Mesendoderm (in vitro differentiated cells): ENCODE measurements at places on chromosomes 2 and 18.
A peak's percentile ranks its signal among the peaks of the same experiment; 100 is the strongest.

DNA sequence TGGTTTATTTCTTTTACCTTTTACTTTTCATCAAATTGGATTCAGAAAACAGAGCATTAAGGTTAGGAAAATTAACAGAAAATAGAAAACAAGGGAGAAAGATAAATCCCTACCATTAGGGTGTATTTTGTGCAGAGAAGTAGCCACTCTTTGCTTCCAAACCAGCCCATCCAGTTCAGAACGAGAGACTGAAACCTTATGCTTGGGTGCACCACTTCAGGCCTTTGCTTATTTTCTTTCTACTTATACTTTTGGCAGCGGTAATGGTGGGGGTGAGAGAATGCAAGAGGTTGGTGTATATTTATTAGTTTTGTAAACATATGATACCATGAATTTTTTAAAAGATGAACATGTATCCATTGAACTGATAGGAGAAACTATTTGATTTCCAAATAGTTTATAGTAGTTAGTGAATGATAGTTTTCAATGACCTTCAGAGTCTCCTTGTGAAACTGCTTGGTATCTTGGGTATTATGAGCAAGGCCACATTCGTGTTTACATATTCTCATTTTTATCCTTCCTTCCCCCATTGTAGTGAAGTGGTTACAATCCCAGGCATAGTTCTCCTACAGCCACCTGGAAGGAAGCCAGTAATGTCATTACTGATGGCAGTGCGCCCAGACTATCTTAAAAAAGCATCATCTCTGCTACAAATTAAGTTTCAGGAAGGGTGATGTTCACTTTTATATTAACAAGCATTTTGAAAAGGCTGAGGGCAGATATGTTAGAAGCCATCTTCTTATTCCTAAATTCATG is 60.8 kb downstream of the MFSD6 start:
- no peak for DNase-seq

GRCh38 chr2:228581731-228582130 is 400.2 kb upstream of the SPHKAP start:
- no peak for DNase-seq

- DNase-seq, result no peak
Observed at GRCh38 chr18:76589316-76589715, 94.3 kb upstream of the ZNF516 start.

DNA sequence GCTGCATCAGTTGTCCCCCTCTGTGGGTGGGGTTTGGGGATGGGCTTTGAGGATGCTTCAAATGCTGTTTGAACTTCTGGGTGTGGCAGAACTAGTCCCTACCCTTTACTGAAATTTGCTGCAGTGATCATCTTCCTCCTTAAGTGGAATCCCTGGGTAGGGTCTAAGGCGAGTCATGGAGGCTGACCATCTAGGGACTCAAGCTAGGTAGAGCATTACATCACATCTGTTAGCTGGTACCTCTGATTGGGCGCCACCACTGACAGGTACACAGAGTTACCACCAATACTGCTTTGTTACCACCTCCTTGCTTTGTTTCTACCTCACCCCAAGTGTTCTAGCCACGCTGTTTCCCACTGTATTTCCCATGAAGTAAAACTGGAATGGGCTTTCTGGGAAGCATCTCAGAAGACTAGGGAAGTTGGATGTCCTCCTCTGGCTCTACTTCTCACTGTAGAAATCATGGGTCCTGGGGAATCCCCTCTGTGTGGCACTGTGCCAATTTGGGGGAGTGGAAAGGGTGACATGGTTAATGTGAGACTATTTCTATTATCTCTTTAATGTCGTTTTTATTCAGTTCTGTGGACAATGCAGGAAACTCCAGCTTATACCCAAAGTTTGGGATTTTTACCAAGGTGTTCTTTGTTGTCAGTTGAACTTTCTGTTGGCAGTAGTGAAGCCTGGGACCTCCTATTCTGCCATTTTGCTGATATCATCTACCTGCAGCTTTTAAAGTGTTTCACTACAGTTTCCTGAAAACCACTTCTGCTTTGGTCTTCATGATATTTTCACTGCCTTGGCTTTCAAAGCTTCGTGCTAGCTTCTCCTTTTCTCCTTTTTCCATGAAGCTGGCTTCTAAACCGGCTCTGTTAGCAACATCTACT is 14.5 kb upstream of the SULT1C4 start:
- no peak for DNase-seq

DNA sequence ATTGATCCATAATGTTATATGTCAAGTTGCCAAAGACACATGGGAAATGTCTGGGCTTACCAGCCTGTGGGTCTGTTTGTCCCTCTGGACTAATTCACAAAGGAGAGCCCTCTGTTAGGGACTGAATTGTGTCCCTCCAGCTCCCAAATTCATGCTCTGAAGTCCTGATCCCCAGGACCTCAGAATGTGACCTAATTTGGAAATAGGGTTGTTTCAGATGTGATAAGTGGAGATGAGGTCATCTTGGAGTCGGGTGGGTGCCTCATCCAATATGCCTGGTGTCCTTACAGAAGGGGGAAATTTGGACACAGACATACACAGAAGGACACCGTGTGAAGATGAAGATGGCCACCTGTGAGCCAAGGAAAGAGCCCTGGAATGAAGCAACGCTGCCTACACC is 41.4 kb upstream of the ROCK2 start:
- peak; percentile 17 for DNase-seq

DNA sequence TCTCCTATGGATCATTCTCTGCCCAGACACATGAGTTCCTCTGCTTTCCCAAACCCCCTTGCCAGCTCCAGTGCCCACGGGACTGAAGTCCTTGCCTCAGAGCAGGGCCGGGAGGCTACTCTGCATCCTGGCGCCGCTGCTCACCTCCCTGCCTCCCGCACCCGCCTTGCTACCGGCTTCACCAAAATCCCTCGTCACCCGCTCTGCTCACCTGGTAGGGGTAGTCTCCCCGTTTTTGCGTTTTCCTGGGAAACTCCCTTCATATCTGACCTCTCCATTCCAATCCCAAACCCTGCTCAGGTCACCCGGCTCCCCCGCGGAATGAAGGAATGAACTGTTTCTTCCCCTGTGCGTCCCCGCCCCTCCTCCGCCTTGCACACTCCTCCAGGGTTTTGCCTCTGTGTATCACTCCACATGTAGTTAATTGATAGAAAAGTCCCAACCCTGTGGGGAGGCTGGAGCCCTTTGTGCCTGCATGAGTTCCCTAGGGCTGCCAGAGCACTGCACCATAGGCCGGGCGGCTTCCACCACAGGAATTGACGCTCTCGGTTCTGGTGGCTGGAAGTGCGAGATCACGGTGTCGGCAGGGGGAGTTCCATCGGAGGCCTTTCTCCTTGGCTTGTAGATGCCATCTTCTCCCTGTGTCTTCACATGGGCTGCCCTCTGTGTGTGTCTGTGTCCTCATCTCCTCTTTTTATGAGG is 2.0 kb upstream of the DGKD start:
- no peak for DNase-seq

DNA sequence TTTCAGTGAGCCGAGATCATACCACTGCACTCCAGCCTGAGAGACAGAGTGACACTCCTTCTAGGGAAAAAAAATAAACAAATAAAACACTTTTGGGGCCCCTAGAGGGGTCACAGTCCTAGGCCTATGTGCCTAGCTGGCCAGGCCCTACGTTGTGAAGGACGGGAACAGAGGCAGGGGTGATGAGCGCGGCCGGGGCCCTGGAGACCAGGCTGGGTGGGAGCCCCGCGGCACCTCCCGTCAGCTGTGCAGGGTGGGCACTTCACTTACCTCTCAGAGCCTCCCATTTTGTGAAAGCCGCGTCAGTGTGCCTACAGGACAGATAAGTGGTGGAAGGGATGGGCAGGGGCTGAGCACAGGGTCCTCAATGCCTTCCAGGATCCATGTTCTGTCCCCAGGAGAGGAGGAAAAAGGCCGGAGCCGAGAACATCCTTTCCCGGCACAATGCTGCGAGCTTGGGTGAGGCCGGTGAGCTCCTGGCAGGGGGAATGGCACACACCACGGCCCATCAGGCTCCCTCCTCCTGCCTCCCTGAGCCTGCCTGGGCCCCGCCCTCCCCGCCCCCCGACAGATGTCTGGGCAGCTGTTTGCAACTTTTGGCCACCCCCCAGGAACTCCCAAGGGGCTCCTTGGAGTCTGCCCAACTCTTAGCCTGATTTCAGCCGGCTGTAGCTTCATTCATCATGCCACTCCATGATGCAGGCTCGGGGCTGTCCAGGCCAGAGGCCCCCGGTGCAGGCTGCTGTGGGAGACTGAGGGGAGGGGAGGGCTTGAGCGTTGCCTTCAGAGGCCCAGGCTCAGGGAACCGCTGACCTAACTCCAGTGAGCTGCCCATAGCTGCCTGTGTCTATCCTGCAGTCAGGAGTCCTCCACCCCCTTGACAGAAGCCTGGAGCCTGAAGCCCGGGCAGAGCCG is 196.5 kb downstream of the TFCP2L1 start:
- DNase-seq, result no peak

- no peak for DNase-seq
Observed at GRCh38 chr2:158486970-158487325, 30.2 kb downstream of the PKP4 start.

- no peak for DNase-seq
Observed at GRCh38 chr2:96594691-96595152, 43.4 kb downstream of the KANSL3 start.

DNA sequence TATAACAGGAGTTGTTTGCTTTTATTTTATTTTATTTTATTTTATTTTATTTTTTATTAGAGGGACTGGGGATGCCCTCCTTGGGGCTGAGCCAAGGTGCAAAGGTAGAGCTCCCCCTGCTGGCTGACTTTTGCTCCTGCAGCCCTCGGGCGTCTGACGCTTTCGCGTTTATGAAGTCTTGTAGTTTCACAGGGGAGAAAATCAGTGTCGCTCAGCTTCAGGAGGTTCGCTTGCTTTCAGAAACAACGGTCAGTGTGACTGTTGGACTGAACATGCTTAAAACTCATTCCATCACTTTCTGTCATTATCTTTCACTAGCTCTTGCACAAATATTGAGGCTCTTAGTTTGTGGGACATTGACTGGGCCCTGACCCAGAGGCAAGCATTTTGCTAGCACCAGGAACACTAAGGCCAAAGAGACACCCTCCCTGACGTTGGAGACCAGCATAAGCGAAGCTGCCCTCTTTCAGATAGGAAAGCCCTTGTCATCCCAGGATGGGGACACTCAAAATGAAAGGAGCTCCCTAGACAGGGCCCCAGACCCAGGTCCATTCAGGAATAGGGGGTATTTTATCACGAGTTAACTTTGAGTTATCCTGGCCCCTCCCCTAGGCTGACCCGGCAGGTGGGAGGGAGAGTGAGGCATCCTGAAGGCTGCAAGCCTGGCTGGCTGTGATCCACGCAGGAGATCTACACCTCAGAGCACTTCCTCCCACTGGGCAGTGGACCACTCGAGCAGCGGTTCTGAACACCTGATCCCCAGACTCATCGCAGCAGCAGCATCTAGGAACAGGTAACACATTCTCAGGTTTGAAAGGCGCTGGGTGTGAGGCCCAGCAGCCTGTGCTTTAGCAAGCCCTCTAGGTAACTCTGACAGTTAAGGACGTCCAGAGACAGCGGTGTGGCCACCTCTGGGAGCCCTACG is 34.4 kb downstream of the LGALSL start:
- DNase-seq, result peak; percentile 72

DNA sequence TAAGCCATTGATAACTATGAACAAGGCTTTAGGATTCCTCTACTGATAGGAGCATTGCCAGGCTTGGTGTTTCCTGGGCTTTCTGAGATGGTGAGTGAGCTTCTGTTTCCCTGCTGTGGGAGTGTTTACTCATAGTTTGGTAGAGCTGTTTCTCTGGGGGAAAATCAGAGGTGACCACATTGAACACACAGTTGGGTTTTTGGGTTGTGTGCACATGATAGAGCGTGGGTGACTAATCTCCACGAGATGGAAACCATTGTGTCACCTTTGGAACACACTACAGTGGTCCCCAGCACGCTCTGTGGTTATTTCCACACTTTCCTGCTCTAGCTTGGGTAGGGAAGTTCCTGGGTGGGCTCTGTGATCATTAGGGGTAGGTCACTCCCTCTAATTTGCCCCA is 5.4 kb downstream of the IL1R1 start:
- no peak for DNase-seq

GRCh38 chr2:217269701-217270484 is 410.0 kb upstream of the TNP1 start:
- DNase-seq, result peak; percentile 88

DNA sequence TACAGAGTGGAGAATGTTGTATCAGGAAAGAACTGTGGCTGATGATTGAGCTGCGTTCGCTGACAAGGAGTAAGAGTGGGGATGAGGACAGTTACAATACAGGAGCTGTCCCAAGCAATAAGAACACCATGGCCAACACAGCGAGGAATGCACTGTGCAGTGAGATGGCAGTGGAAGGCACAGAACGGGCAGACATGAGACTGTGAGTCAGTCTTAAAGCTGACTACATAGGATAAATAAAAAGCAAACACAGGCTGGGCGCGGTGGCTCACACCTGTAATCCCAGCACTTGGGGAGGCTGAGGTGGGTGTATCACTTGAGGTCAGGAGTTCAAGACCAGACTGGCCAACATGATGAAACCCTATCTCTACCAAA is 89.8 kb downstream of the CABYR start:
- DNase-seq, result no peak

GRCh38 chr18:11872479-11873136 is 21.4 kb downstream of the CHMP1B start:
- peak; percentile 56 for DNase-seq

GRCh38 chr2:37587817-37588216 is 83.6 kb downstream of the CDC42EP3 start:
- no peak for DNase-seq

- DNase-seq, result no peak
Observed at GRCh38 chr2:23591111-23591510, 206.1 kb downstream of the KLHL29 start.

- no peak for DNase-seq
Observed at GRCh38 chr2:128310094-128310716, 8.5 kb downstream of the HS6ST1 start.

DNA sequence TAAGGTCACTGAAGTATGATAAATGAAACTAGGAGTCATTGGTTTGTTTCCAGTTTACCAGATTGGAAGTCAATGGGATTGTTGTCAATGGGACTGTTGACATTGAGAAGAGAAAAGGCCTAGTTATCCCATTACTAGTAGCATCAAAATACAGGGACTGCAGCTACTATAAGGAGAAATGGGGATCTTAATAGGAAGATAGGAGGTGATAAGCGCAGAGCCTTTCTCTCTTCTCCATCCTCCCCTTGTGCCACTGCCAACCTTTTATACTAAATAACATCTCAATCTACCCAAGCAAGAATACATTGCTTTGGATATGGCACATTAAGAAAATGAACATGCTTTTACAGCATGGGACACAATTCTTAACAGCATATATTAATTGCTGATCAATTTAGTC is 10.5 kb upstream of the BBS5 start:
- DNase-seq, result peak; percentile 17

GRCh38 chr18:23927821-23928746 is 86.5 kb upstream of the TTC39C start:
- no peak for DNase-seq

DNA sequence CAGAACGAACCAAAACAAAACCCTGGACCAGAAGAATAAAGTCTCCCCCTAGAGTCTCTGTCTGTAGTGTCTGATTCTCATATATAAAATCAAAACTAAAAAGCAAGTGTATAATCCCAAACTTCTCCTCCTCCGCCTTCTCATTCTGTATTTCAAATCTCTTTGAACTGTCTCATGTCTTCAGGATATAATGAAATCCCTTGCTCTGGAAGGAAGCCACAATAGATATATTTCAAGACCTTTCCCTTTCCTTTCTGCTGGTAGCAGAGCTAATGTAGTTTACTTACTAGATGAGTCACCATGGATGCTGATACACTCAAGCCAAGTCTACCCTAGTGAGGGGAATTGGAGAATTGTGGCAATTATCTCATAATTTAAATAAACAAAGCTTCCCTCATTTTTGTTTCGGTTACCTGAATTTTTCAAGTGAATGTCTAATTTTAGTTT is 33.5 kb upstream of the CCDC93 start:
- DNase-seq, result no peak
